HuH-7 (cell line): ENCODE measurements at places on chromosomes 3 and 15.

DNA sequence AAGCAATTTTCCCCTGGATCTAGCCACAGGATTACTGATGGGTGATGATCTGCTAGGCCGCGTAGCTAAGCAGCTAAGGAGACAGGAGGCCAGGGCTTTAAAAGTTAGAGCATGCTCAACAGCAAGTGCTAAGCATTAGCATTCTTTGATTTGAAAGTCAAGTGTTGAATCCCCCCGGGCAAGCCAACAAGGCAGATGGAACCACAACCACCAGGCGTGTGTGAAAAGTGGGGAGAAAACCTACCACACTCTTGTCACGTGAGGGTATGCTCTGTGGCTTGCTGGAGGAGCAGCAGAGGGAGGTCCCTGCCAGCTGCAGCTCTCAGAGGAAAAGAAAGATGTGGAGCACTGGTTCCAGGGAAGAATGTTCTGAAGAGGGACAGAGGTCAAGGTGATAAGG lies 20.9 kb downstream of the SLC51A start:
- DNase-seq: no peak

GRCh38 chr3:184491867-184492615 lies 69.5 kb upstream of the EPHB3 start:
- DNase-seq: no peak

DNA sequence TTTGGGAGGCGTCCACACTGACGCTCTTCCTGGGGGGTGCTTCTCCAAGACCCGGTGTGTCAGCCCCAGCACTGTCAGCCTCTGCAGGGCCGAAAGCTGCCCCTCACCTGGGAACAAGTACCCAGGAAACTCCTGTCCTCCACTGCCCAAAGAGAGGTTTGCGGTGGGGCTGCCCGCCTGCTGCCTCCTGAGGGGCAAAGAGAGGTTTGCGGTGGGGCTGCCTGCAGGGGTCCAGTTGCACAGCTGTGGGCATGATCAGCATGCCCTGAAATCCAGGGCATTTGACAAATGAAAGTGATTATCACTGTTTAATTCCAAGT lies 15.1 kb upstream of the SNRPA1 start:
- no peak for DNase-seq

DNA sequence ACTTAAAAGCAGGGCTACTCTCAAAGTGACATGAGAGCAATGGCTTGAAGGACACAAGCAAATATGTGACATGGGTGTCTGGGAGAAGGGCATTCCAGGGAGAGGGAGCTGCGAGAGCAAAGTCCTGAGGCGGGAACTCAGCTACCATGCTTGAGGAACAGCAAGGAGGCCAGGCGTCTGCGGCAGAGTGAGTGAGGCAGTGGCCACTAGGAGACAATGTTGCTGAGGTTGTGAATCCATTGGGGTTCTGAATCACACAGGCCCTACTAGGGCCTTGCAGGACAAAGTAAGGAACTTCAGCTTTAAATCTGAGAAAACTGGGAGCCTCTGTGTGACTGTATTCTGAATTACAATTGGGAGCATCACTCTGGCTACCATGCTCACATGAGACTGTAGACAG lies 94.1 kb upstream of the PRICKLE2 start:
- no peak for DNase-seq

- no peak for DNase-seq
Observed at GRCh38 chr3:177804646-177805045, 607.4 kb upstream of the TBL1XR1 start.

GRCh38 chr3:123075359-123075758 lies 8.5 kb downstream of the PDIA5 start:
- DNase-seq: no peak
